ENCODE measurements at places on chromosomes 4 and X. TPM values are rescaled to one million over a fixed set of nuclear protein-coding genes. Genes with fewer than 3 reads are reported as not detected.

AADAT gene
- total RNA-seq = 0.19 TPM

CHRDL1 gene
- total RNA-seq = not detected

RASSF6 gene
- total RNA-seq = not detected

DNAAF6 gene
- total RNA-seq = not detected

PCDH19 gene
- not detected for total RNA-seq

MFAP3L gene
- 2.1 TPM for total RNA-seq

ALAS2 gene
- total RNA-seq = not detected

DTHD1 gene
- 1.9 TPM for total RNA-seq

TRPC3 gene
- 0.48 TPM for total RNA-seq

DCHS2 gene
- total RNA-seq = not detected

PRSS12 gene
- total RNA-seq = not detected

TADA2B gene
- 14.0 TPM for total RNA-seq

ZBTB33 gene
- 15.8 TPM for total RNA-seq

GUCY1A1 gene
- 0.13 TPM for total RNA-seq

STARD8 gene
- total RNA-seq = 0.19 TPM

HMGN5 gene
- 2.5 TPM for total RNA-seq

FGF13 gene
- total RNA-seq = not detected

NIPAL1 gene
- total RNA-seq = 1.2 TPM

PWWP3B gene
- total RNA-seq = not detected

GLA gene
- total RNA-seq = 58.2 TPM

MAGEC2 gene
- total RNA-seq = not detected

NSG1 gene
- 11.7 TPM for total RNA-seq

VEGFD gene
- not detected for total RNA-seq

ARX gene
- not detected for total RNA-seq

GAGE12E gene
- total RNA-seq = not detected

FOXR2 gene
- not detected for total RNA-seq

GYG2 gene
- not detected for total RNA-seq

ZNF330 gene
- 54.9 TPM for total RNA-seq

IL2 gene
- total RNA-seq = 163 TPM

PNMA6F gene
- not detected for total RNA-seq

MTMR8 gene
- 3.9 TPM for total RNA-seq

All from activated CD8-positive, alpha-beta memory T cell treated with anti-CD3 and anti-CD28 coated beads for 36 hours (primary cell).